ENCODE measurements at places on chromosomes 6 and 20.

DNA sequence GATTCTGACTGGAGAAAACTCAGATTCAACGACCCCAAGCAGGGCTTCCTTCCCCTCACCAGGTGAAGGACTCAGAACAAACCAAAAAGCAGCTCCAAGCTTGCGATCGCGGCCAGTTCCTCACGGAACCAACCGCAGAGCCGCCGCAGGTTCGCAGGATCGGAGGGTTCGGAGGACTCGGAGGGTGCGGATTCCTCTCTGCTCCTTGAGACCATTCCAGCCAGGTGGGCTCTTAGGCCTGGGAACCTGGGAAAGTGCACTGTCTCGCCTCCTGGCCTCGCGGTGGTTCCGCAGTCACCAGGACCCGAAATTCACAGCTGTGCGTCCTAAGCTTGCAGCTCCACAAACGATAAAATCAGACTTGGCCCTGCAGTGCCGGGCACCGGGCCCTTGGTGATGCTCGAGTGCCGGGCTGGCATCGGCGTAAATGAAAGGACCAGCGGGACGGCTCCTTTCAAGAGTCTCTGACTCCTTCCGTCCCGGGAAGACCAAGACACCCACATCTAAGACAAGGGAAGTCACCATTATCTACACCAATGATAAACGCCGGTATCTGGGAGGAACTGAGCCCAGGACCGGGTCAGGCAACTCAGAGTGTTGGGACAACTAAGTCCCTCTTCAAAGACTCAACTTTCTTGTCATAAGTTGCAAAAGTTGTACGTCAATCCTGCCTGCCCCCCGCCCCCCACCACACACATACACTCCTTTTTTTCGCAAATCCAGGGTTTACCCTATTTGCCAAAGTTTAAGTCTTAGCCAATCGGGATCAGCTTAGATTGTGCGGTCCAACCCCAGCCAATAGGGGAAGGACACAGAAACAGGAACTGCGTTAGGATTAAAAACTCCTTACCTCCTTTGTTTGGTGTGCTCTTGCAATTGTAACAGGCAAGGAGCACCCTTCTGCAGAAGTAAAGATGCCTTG, 69.8 kb upstream of the PRSS16 start:
- DNase-seq: peak; percentile 72

- no peak for DNase-seq
These were observed 84.8 kb upstream of the SOX4 start for GRCh38 chr6:21508753-21509152.

- no peak for DNase-seq
These were observed 764.1 kb upstream of the MMS22L start for GRCh38 chr6:98047164-98047563.

DNA sequence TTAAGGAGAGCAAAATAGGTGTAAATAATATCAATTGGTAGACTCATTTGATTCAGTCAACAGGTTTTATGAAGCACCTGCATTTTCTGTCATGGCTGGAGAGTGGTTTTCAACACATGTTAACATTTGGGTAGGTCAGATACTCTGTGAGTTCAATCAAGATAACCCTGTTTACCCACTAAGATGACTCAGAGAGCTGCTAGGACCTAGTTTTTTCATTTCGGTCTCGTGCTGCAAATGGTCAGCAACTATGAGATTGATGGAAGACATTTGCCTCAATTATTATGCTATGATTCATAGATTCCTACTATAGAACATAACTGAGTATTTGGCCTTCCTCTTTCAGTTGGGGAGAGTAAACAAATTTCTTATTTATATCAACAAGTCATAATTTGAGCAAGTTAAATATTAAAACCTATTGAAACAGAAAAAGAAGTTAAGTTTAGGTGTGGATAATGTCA, 391.4 kb upstream of the CITED2 start:
- DNase-seq: no peak

DNA sequence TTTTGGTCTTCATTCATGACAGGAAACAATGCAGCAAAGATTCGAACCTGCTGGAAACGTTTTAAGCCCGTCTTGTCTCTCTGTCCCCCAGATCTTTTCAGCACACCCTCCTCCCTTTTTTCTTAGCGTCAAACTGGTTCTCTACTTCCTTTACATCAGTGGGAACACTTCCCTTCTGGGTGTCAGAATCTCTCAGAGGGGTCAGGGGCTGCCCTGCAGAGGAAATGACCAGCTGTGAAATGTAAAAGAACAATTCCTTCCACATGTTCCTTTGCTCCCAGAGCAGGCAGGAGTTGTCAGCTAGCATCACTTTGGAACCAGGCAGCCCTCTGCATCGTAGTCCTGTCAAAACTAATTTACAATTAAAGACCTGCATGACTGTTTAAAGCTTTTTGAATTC, 619.0 kb downstream of the TFAP2A start:
- DNase-seq: no peak

DNA sequence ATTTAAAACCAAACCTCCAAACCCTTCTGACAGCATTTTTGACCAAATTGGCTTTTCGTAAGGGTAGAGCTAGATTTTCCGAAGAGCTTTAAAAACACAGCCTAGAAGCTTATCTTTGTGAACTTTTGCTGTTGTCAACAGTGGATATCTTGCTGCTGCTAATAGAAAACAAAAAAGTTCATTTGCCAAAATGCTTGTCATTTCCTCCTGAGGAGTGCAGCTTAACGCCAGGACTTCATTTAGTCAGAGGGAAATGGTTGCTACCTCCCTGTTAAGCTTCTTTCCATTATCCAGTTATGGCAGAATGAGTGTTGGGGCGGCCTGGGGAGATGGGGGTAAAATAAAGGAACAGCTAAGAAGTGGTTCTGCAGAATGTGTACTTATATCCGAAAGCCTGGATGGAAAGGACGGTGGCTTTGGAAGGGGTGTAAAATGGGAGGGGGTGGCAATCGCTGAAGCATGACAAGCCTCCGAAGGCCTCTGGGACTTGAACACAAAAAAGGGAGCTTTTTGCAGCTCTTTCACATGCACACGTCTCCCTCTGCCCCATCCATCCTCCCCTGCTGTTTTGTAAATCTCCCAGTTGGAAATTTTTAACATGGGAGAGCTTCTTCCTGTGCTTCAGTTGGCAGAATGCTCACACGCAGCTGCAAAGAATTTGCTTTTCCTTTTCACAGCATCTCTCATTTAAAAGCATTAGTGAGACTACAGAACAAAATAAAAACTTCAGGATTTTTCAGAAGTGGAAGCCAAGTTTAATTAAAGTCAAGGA, 22.5 kb downstream of the JARID2 start:
- DNase-seq: no peak

DNA sequence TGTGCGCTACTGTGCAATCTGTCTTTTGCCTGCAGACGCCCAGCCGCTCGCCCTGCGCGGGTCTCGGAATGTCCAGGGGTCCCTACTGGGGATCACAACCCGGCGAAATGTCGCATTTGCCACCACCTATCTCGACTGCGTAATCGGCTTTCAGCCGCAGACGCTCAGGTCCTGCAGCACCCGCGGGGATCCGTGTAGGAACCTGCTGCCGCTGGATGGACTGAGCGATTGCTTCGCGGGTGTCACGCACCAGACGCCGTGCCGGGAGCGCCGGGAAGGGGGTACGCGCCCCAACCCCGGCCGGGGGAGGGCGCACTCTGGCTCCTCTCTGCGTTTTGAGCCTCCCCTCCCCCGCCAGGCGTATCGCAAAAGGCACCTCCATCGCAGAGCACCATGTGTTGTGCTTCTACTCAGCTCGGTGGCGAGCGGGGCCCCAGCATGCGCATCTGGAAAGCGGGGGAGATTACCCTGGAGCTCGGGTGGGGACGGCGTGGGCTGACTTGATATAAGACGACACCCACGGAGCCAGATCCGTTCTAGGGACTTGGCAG, 747 bp upstream of the PTPRA start:
- DNase-seq: peak; percentile 75

DNA sequence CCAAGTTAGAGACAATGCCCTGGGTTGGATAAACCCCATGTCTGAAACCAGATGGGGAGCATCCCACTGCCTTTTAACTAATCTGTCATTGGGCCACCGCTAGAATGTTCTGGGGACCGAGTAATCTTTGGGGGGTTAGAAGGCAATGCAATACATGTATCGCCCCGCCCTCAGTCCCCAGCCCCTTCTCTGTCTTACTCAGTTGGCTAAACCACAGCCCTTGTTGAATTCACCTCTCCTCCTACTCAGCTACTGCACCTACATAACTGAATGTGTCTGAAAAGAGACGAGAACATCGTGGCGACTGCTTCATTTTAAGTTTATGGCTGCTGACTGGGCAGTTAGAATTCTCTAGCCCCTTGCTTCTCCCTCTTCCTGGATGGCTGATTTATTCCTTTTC, 15.1 kb upstream of the CCR6 start:
- no peak for DNase-seq

DNA sequence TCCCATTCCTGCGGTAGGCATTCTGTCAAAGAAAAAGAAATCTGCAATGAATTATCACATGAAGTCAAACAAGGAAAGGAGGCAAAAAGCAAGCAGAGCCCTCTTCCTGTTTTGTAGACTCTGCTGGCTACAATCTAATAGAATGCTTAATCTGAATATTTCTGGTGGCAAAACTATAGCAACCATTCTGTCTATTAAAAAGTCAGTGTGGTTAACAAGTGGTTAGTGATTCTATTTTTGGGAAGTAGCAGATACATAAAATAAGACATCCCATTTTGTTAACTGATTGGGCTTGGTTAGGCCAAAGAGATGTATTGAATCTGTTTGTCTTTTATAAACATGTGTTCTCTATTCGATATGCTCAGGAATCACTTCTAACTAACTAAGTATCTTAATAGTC, 442.3 kb downstream of the CDC5L start:
- DNase-seq: no peak

DNA sequence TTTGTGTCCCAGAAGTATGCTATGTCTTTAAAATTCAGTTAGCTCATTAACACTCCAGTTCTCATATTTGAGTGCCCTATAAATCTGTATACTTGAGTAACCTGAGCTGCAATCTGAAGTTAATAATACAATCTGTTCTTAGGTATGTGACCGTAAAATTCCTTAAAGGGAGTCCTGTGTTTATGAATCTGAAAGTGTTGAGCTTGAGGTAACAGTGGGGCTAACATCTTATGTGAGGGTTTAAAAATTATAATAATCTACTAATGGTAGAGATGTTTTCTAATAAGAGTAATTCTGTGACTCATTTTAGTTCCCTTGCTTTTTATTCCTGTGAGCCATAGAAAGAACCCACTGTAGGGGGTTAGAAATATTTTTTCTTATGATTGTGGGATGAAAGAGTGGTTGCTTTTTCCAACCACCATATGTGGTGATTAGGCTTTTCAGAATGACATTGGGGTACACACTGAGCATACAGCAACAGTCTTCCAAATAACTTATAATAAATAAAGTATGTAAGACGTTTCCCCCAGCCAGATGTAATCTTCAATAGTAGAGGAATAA, 121.2 kb downstream of the BCKDHB start:
- no peak for DNase-seq

DNA sequence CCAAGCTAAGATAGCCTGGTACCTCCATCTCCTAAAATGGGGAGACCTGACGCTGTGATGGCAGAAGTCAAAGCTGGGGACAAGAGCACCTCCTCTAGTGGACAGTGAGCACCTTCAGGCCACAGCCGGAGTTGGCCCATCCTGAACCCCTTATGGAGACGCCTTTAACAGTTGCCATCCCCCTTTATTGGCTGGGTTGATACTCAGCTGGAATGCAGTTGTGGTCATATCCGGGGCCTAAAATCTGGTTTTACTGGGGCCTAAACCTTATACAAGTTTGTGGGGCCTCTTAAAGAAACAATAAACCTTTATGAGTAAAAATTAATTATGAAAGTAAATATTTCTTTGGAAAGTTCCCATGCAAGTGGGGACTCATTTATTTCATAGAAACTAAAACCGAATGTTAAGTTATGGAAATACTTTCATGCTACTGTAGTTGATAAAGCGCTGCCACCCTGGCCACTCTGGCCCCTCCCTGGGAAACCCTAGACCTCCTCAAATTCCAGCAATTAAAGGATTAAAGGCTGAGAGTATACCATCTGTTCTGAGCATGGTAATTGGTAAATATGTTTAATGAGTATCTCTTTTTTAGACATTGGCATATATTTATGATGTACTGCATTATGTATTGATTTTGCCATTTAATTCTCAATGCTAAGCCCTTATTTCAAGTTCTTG, 95.1 kb upstream of the SASH1 start:
- DNase-seq: no peak

DNA sequence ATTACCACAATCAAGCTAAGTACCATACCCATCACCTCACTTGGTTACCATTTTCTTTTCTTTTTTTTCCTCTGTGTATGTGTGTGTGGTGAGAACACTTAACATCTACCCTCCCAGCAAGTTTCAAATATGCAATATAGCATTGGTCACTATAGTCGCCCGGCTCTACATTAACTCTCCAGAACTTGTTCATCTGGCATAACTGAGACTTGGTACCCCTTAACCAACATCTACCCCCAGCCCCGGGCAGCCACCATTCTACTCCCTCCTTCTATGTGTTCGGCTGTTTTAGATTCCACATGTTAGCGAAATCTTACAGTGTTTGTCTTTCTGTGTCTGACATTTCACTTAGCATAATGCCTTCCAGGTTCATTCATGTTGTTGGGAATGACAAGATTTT, 89.0 kb upstream of the TOP1 start:
- DNase-seq: no peak

- no peak for DNase-seq
These were observed 100.1 kb downstream of the TNFRSF21 start for GRCh38 chr6:47209632-47210031.

GRCh38 chr20:53122853-53123252, 150.7 kb downstream of the TSHZ2 start:
- DNase-seq: no peak

- no peak for DNase-seq
These were observed 19.6 kb downstream of the LEMD2 start for GRCh38 chr6:33769248-33769821.

DNA sequence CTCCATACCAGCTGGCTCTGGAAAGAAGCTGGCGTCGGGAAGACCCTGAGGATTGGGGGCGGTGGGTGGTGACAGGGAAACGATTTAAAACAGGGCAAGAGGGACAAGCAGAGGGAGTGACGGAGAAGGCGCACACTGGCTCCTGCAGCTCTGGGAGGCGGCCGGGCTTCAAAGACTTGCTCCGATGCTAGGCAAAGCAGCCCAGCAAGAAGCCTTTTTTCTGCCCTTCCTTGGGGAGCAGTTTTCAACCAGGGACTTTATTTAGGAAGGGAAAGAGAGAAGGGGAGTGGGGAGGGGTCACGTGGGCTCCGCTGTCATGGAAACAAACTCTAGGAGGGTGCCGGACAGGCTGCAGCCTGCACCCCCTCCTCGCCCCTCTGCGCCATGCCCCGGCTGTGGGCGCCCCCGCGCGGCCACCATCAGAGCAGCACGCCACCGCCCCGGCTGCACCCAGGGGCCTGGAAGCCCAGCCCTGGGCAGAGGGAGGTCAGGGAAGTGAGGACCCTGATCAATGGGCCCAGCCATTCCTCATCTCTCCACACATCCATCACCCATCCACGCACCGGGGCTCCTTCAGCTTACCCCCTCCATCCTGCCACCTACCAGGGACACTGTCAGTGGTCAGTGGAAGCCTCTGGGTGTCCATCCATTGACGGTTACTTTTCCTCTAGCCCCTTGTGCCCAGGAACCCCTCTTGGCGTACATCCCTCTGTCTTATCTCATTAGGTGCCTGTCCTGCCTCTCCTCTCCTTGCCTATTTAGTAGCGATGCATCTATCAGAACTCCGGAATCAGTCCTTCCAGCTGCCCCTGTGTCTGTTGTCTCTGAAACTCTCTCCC, 66.6 kb upstream of the CCDC167 start:
- peak; percentile 32 for DNase-seq

Data from stimulated activated CD4-positive, alpha-beta T cell treated with anti-CD3 and anti-CD28 coated beads, Interleukin-12 subunit alpha, Interleukin-12 subunit beta, amount 100 ng/mL, for 48 hours (primary cell).